ENCODE measurements at places on chromosomes 16 and 17.

DNA sequence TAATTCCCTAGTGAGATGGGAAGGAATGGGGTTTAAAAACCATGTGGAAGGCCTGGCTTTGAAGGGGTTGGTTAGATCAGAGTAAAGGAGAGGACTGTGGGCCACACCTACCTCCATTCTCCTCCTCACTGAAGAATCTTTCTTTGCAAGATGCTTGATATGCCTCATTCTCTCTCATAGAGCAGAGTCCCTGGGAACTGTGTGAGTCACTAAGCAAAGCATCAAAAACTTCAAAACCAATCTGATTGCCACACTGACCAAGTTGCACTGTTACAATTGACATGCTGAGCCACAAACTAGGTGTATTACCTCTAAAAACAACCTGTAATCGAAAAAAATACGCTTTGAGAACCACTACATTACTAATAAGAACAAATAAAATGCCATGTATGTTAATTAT is 2.0 kb downstream of the TUBD1 start:
- no peak for DNase-seq

- no peak for DNase-seq
These were observed 20.5 kb downstream of the ERN1 start for GRCh38 chr17:64109400-64109799.

GRCh38 chr16:27284865-27285675 is 16.5 kb upstream of the NSMCE1 start:
- DNase-seq = no peak

GRCh38 chr16:87828071-87828906 is 41.0 kb downstream of the SLC7A5 start:
- no peak for DNase-seq

GRCh38 chr17:56834380-56835263 is 671 bp downstream of the DGKE start:
- no peak for DNase-seq

DNA sequence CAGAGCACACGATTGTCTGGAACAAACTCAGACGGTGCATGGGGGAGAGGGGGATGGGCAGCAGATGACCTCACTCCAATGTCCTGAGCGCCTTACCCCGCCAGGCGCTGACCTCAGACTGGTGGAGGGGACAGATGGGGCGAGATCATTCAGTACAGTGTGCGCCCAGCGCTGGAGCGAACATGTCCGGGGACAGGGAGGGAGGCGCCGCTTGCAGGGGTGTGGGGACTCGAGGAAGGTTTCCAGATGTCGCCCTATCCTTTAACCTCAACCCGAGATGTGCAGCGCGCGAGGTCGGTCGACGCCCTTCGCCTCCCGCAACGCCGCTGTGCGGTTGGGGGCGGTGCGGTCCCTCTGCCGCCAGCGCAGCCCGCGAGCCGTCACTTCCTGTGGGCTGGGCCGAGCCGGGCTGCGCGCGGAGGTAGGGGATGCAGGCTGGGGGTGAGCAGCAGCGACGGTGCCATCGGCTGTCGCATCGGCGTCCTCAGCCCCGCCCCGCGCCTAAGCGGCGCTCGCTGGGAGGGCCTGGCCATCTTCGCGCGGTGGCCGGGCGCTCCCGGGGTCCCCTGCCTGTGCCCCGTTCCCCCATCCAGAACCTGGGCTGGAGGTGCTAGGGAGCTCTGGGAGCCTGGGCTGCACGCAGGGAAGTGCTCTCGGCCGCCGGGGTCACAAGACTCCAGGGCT is 5.3 kb upstream of the CDR2L start:
- peak; percentile 89 for DNase-seq

- no peak for DNase-seq
These were observed 3.6 kb downstream of the USP31 start for GRCh38 chr16:23145608-23146007.

GRCh38 chr17:7806587-7806986 is 27.4 kb upstream of the KDM6B start:
- no peak for DNase-seq

DNA sequence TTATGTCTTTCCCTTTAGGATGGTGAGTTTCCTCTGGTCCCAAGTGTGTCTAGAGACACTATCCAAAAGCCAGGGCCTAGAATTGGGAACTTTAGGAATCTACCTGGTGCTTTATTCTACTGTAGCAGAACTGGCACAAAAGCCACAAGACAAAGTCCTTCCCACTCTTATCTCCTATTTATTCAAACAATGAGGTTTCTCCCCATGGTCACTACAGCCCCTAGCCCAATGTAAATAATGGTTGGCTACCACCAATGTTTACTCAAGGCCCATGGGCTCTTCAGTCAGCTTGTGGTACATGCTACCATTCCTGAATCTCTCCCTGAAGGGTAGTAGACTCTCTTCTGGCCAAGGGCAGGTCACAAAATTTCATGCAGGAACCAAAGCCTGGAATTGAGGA is 789.4 kb upstream of the KIF2B start:
- no peak for DNase-seq

GRCh38 chr16:86844695-86845094 is 266.3 kb downstream of the FOXL1 start:
- DNase-seq = no peak

DNA sequence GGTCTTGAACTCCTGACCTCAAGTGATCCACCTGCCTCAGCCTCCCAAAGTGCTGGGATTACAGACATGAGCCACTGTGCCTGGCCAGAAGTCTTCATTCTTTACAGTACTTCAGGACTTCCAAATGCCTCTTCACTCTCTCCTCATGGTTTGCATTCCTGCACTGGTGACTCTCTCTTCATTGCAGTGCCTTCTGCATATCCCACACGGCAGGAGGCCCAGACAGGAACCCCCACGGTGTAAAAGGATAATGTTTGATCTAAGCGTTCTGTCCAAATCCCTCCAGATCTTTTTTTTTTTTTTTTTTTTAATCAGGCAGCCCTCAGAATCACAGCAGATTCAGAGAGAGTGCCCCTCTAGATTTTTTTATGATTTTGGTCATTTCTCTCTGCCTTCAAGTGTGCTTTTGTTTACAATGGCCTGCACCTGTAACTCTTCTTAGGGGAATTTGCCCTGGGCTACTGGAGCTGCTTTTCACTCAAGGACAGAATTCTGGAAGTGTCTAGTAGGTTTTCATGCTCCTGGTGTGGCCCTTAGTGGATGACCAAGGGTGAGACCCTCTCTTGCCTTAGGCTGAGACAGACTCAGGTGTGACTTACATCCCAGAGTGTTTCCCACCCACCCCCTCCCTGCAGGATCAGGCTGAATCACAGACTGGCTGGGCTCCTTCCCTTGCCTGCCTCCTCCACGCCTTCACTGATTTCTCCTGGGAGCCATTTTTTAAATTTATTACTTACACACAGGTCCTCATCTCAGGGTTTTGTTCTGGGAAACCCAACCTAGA is 19.8 kb upstream of the NF1 start:
- DNase-seq = no peak

GRCh38 chr17:76515274-76515949 is 14.2 kb upstream of the RHBDF2 start:
- DNase-seq = no peak

- no peak for DNase-seq
These were observed 178.5 kb upstream of the RPL38 start for GRCh38 chr17:74024871-74025531.

- no peak for DNase-seq
These were observed 8.2 kb downstream of the PGAP3 start for GRCh38 chr17:39679521-39680192.

- no peak for DNase-seq
These were observed 27.3 kb downstream of the KDM8 start for GRCh38 chr16:27230562-27231001.

GRCh38 chr17:28001149-28001548 is 41.3 kb upstream of the NLK start:
- DNase-seq = no peak

DNA sequence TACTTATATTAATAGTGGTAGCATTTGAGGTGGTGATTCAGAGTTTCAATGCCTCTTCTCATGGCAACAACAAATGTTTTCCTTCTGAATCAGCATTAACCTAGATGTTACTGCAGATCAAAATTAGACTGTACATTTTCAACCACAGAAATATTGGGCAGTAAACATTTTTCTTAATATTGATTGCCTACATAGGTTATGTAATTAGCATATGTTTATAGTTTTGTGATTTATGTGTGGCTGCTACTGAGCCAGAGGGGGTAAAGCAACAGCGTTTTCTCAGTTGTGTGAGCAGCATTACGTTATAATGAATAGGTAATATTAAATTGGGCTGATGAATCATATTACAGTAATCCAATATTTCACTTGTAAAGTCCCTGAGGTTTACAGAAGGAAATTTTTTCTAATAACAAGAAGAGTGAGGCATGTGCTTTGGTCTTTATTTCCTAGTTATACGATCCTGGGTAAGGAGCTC is 18.8 kb upstream of the BMERB1 start:
- DNase-seq = no peak

DNA sequence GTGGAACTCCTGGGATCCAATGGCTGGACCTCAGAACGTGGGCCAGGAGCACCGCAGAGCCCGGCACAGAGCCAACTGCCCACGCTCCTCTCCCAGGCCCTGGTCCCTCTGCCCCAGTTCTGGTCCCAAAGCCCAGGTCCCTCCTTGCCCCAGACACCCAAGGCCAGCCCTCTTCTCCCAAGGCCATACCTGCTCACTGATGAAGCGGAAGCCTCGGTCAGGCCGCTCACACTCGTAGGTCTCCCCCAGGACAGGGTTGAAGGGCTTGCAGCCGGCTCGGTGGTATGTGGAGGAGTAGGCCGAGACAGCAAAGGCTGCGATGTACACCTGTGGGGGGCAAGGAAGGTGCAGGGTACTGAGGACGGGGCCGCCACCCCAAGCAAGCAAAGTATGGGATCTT is 8.5 kb downstream of the OSBPL7 start:
- DNase-seq = no peak

DNA sequence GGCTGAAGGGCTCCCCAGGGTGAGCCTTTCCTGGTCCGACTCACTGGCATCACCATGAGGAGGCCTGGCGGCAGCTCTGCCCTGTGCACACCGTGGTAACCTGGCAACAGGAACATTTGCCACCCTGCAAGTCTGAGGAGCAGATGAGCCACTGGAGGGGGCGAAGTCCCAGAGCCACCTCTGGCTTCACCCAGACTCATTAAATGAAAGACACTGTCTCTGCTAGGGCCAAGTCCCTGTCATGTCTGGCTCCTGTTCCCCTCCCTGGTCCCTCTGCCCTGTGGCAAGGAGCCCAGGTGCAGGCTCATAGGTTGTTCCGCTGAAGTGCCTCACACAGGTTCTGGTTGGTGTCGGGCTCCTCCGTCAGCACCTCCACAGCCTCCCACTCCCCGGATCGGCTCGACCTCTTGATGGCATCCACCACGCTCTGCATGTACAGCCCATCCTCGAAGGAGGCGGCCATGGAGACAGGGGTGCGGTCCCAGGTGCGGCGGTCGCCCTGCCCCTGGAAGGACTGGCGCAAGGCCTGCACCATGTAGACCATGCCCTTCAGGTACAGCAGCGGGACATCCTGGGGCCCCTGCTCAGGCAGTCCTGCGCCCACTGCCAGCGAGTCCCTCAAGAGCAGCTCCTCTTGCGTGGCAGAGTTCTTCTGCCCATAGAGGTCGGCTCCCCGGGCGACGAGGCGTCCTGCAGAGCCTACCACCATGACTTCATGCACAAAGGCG is 8.4 kb downstream of the C16orf86 start:
- no peak for DNase-seq

DNA sequence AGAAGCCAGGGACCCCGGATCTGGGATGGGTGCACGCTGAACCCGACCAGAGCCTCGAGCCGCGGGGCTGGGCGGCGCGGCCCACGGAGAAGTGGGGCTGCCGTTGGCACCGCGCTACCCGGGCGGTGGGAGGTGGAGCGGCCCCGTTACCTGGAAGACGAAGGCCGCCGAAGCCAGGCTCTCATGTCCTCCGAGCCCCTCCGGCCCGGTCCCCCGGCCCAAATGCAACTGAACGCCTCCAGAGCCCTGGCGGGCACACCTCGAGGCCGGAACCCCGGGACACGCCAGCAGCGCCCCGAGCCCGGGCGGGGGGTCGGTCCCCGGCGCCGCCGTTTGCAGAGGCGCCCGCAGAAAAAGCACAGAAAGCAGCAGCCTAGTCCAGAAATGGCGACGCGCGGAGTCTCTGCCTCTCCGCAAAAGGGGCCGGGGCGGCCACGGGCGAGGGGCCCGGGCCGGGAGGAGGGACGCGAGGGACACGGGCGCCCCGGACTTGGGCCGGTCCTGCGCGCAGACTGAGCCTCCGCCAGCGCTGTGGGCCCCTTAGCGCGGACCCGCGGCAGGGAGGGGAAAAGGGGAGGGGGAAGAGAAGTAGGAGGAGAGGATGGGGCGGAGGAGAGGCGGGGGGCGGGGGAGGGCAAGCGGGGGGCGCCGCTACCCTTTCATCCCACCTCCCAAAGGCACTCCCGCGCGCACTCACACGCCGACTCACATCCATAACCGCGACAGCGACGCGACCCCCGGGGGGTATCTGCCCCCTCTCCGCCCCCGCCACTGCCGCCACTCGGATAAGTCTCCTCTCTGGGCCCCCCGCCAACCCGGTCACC is 1.4 kb downstream of the AXIN2 start:
- no peak for DNase-seq

- no peak for DNase-seq
These were observed 15.4 kb downstream of the CIBAR2 start for GRCh38 chr16:85096921-85097320.

GRCh38 chr17:55666806-55667205 is 55.9 kb downstream of the TMEM100 start:
- no peak for DNase-seq

DNA sequence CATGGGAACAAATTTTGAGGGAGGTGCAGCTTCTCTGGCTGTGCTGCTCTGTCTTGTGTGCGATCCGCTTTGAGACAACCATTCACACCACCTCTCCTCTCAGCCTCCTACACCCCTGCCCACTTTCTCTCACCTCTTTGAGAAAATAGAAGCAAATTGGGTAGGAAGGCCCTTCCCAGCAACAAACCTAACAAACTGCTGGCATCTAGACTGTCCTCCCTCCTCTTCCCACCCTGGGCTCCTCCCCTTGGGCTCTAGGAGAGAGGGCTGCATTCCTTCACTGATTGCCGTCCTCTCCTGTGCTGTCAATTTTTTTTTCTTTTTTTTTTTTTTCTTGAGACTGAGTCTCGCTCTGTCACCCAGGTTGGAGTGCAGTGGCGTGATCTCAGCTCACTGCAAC is 13.5 kb downstream of the CDIPT start:
- no peak for DNase-seq

DNA sequence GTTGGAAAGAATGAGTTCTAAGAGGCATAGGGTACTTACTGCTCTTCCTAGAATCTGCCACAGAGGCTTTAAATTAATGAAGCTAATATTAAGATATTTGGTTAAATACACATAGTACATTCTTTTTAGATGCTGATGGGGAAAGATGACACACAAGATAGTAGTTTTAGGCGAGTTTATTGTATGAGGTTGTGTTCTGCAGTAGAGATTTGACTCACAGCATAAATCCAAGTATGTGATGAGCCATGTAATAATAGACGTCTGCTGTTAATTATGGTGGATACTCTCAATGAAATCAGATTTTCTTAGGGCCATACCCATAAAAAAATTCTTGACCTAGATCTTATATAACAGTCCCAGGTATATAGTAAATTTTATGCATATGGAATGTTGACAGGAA is 8.0 kb downstream of the TNRC6C start:
- DNase-seq = no peak

- peak; percentile 42 for DNase-seq
These were observed 10.6 kb upstream of the TMIGD1 start for GRCh38 chr17:30344283-30345088.

GRCh38 chr17:58329035-58329809 is 627 bp upstream of the TSPOAP1 start:
- peak; percentile 27 for DNase-seq

- no peak for DNase-seq
These were observed 23.4 kb upstream of the KRT24 start for GRCh38 chr17:40726919-40727318.

- peak; percentile 11 for DNase-seq
These were observed 54.5 kb downstream of the PRMT7 start for GRCh38 chr16:68365167-68365817.

- DNase-seq = no peak
These were observed 44.4 kb downstream of the APPBP2 start for GRCh38 chr17:60481604-60482003.

All from nucleus accumbens (tissue), 56 donors.